ENCODE measurements at places on chromosomes 12 and 14.

GRCh38 chr12:95096378-95096777 lies 23.0 kb upstream of the NR2C1 start:
- no peak for DNase-seq

- peak; percentile 41 for DNase-seq
These were observed 774 bp upstream of the TMEM30B start for GRCh38 chr14:61281948-61282275.

GRCh38 chr12:113273053-113273725 lies 51.9 kb downstream of the TPCN1 start:
- no peak for DNase-seq

DNA sequence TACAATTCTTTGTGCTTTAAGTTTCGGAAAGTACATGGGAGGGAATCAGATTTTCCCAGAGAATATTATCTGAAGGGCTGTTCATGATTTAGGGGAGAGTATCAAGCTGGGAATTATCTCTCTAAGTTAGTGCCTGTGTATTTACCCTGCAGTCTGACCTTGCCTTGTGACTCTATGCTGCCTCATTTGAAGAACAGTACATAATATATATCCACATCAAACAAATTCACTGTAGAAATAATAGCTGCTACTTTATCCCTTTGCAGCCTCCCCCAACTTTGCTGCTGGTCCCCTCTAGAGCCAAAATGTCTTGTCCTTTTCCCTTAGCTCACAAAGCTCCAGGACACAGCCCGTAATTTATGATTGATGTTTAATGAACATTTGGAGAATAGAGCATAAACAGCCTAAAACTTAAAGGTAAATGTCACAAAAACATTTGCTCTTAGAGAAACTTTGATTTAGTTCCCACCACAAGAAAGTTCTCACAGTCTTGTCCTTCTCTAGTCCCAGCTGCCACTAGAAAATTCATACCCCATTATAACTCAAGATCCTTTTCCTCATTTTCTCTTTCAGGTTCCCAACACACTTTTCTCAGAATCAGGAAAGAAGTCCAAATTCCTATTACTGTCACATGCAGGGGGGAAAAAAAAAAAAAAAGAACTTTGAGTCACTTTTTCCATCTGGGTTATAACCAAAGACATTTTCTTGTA lies 1009.6 kb downstream of the FLRT2 start:
- DNase-seq = no peak

GRCh38 chr14:94517641-94518257 lies 8.5 kb upstream of the SERPINA12 start:
- DNase-seq = no peak

DNA sequence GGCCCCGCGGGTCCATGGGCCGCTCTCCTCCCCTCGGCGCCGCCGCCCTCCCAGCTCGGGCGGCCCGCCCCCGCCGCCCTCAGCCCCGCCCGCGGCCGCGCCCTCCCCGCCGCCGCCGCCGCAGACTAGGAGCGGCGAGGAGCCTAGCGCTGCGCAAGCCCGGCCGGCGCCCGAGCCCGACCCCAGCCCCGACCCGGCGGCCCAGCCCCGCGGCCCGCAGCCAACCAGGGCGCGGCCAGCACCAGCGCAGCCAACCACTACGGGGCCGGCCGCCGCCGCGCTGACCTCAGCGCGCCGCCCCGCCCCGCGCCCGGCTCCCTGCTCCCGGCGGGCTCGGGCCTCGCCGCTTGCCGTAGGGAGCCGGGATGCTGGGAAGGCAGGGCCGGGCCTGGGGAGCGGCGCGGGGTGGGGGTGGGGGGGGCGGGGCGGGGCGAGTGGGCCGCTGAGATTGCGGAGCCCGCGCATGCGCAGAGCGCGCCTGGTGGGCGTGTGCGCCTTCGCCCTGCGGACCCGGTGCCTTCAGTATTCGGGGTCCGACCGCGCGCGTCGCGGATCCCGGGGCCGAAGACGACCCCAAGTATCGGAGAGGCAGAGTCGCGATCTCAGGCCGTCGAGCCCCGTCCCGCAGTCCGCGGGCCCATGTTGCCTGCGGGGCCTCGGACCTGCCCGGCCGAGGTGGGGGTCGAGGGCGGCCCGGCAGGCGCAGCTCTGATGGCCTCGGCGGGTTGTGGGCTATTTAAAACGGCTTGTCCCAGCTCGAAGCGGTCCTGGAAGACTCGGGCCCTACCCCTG lies at the start of gene CDC42BPB:
CDC42BPB (minus strand) TSS at position 178 of the 792 bp plus-strand sequence. CDS start 376 bp downstream, outside the sequence.
- peak; percentile 99 for DNase-seq

DNA sequence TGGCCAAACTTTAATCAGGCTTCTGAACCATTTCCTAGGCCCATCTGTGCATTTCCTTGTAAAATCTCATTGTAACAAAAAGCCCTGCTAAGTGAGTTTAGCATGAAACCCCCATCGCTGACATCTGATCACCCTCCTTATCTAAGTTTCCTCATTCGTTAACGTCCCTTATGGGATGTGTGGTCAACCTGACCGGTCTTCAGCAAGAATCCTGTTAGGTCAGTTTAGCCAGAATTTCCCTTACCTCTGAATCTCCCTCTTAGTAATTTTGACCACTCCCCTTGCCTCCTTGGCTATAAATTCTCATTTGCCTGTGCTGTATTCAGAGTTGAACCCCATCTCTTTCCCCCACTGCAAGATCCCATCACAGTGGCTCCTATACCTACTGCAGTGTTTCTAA lies 239.3 kb downstream of the RMST start:
- DNase-seq = no peak

DNA sequence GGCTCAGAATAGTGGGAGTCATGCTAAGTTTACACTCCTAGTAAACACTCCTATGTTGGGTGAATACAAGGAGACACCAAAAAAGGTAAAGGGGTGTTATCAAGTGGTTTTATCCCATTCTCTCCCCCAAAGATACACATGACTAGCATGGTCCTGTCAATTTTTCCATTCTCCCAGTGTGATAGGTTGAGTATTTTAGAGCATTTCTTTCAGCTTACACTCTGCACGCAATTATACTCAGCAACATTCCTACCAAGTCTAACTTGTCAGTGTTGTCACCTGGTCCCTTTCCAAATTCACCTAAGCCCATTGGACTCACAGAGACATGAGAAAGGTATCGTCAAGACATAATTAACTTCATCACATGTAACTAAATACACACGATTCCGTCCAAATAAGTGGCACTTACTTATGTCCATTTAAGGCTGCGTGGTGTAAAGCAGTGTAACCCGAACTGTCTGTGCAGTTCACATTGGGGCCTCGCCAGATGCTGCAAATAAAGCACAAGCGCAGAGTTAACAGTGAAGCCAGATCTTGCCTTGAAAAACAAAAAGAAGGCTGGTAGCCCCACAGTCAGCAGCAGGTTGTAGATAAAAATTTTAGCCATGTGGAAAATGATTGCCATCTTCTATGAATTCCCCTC lies 159.7 kb downstream of the ANKS1B start:
- DNase-seq = no peak

- no peak for DNase-seq
These were observed 31.3 kb downstream of the GABARAPL1 start for GRCh38 chr12:10243818-10244520.

DNA sequence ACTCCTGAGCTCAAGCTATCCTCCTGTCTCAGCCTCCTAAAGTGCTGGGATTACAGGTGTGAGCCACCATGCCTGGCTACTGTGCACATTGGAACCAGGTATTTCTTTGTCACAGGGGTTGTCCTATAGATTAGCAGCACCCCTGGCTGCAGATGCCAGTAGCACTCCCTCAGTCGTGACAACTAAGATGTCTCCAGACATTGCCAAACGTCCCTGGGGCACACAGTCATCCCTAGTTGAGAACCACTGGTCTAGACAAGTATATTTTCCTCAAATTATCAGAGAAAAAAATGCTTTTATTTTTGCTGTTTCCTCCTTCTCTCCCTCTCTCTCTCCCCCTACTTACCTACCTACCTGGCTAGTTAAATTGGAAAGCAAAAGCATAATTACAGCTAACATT lies 17.9 kb upstream of the P2RX7 start:
- no peak for DNase-seq

DNA sequence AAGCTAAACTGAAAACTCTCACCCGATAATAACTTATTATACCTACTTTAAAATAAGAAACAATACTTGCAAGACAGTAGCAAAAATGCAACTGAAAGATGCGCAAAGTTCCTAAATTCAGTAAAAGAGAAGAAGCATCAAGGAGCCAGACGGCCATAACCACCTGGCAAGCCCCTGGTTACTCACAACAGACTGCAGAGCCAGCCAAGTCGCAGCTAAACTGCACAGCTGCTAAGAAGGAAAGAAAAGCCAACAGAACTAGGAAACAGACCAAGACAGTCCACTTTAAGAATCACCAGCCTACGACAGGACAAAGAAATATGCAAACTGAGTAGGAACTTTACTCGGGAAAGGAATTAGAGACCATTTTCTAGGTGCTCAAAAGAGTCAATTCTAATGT lies 127.9 kb downstream of the TMTC1 start:
- DNase-seq = no peak

DNA sequence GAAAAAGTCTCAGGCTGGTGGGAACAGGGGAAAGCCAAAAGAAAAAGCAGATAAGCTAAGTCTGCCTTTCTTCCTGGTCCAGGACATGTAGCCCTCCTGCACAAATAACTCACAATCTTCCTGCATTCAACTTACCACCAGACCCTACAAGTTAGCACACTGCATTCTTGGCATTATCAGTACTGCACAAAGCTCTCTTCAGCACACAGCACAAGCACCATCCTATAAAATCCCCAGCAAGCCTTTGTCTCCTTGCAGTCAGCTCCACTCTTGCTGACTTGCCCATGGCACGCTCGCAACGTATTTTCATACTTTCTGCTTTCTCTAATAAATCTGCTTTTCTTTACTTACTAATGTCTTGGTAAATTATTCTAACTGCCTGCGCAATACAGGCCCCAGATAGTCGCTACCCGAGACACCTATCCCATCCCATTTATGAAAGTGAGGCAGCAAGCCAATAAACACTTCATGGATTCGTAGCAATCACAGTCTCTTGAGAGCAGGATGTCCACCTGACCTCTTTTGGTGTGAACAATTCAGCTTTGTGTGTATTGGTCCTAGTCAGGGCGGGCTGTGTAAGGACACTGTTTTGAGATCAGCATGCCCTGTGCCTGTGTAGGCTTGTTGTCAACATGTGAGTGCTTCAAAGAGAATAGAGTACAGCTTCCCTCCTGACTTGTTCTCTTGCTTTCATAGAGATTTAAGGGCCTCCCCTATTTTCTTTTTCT lies 49.0 kb downstream of the TMEM117 start:
- DNase-seq = no peak

- DNase-seq = no peak
These were observed 12.2 kb downstream of the SLC48A1 start for GRCh38 chr12:47785036-47785886.

GRCh38 chr14:105229099-105229655 lies 19.2 kb upstream of the BTBD6 start:
- no peak for DNase-seq

DNA sequence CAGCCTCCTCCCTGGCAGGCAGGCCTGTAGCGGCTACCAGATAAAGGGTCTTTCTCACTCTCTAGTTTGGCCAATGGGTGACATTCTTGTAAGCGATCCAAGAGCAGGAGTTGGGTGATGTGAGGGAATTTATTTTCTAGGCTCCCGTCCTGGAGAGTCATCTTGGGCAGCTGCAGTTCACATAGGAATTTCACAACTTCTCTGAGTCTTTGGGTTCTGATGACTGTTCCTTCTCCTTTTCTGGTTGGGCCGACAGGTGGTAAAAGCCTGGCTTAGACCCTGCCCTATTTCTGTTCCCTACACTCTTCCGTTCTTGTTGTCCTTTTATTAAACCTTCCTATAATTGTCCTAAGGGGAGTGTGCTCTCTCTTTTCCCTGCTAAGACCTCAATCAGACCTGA lies 42.6 kb upstream of the POC1B start:
- DNase-seq = no peak

DNA sequence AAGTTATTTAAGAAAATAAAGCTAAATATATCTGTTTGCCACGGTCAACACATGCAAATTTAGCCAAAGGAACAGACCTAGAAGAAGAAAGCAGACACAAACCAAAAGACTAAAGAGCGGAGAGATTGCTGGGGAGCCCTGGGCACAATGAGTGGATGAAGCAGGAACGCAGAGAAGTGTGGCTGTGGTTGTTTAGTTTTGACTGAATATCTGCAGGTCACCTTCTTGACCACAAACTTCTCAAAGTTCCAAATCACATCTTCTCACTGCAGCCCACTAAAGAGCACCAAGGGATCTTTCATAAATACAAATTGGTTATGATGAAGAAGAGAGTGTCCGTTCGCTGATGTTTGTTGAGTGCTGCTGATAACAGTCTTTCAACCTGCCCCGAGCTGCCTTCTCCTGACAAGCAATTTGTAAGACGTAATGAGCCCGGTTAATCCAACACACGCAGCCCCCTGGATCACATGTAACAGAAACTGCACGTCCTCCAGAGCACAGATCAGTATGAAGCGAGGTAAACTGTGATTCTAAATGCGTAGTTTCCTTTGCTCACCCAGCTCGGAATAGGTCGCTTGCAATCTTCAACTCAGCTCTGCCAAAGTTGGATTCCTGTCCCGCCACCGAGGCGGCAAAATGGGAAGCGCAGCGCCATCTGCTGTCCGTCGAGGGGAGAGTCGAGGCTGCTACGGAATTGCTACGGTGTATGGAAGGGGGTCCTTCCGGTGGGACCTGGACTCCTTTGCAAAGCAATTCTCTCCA lies 120.8 kb downstream of the GXYLT1 start:
- peak; percentile 83 for DNase-seq

All from GM03348 (cell line).